ENCODE measurements at places on chromosomes 7 and 10. TPM values are rescaled to one million over a fixed set of nuclear protein-coding genes. Genes with fewer than 3 reads are reported as not detected.

Gene AKR1E2
- 4.5 TPM for total RNA-seq

Gene MINPP1
- total RNA-seq = 5.0 TPM

Gene CD36
- total RNA-seq = 1,393 TPM

Gene AGR2
- total RNA-seq = not detected

Gene DKK1
- total RNA-seq = not detected

Gene NPC1L1
- not detected for total RNA-seq

Gene ACTL6B
- total RNA-seq = not detected

Gene FAM25G
- total RNA-seq = not detected

Gene CNOT4
- total RNA-seq = 26.6 TPM

Gene INA
- not detected for total RNA-seq

Gene RRP12
- 11.6 TPM for total RNA-seq

Gene NPFFR1
- total RNA-seq = 0.02 TPM

Gene GAD2
- not detected for total RNA-seq
